ENCODE measurements at places on chromosomes 16 and 17. TPM values are rescaled to one million over a fixed set of nuclear protein-coding genes. Genes with fewer than 3 reads are reported as not detected.

DNA sequence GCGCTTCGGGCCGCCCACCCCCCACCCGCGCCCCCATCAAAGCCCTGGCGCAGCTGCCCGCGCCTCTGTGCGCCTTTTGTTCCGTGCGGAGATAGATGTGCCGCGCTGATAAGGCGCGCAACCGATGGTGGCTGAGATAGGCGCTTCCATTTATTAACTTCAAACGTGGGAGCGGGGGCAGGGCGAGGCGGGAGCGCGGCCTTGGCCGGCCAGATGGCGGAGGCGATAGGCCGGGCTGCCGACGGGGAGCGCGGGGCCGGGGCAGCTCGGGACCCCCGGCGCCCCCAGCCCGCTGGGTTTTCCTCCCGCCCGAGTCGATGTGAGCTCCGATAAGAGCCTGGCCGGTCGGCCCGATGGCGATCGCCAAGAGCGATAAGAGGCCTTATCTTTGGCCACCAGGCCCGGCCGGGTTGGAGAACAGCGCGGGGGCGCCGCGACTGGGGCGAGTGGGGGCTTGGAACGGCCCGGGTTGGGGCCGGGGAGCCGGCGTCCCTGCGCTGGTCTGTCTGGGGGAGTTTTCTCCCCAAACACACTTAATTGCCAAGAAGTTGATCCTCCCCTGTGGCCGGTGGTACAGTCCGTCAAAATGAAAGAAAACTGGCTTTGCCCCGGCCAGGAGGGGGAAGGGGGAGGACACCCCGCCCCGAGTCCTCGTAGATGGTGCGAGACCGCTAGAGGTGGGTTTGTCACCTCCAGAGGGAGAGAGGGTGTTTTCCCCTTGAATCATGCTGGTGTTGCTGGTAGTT, 2.7 kb downstream of the ZFPM1 start:
- DNase-seq, result peak; percentile 43

DNA sequence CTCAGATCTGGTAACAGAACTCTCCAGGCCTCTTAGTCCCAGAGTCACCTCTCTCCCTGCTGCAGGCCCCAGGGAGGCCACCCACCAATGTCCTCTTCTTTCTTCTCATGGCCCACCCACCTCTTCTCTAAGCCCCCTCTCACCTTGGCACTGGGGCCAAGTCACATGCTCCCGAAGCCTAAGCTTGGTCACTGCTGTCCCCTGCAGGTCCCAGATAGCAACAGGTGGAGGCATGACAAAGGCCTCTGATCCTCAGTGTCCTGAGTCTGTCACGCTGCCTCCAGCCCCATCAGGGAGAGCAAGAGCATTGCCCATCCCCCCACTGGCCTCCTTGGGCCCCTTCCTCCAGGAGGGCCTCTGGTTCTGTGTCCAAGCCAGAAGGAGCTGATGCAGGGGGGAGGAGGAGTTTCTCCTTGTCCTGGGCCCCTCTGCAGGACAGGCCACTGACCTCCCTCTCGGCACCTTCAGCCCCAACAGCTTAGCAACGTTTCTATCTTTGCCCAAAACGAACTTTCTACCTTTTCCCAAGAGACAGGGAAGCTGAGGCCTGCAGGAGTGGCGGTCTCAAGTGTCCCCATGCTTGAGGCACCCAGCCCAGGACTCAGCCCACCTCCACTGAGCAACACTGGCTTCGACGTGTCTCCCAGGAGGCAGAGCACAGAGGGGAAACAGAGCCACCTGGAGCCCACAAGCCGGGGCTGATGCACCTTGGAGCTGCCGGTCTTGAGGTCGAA, 8.6 kb downstream of the P2RX1 start:
- DNase-seq, result no peak

GRCh38 chr17:71634376-71634775, 486.4 kb upstream of the SOX9 start:
- DNase-seq, result no peak

GOSR2 gene
- 59.5 TPM for polyA plus RNA-seq

DNA sequence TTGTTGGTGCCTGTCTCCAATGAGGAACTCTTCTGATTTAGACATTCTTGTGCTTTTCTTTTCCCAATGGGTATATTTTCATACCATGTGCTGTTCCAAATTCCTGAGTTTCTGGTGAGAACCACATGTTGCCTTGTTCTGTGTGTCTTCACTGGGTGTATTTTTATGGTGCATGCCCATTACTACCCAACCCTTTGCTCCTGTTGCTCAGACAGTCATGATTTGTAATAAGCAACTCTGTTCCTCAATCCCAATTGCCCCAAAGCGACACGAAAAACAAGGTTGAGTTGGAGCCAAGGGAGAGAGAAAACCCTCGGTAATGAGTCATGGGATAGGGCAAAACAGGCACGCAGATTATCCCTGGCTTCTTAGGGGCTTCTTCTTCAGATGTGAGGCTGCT, 101.8 kb downstream of the ABCA8 start:
- DNase-seq, result no peak

DNA sequence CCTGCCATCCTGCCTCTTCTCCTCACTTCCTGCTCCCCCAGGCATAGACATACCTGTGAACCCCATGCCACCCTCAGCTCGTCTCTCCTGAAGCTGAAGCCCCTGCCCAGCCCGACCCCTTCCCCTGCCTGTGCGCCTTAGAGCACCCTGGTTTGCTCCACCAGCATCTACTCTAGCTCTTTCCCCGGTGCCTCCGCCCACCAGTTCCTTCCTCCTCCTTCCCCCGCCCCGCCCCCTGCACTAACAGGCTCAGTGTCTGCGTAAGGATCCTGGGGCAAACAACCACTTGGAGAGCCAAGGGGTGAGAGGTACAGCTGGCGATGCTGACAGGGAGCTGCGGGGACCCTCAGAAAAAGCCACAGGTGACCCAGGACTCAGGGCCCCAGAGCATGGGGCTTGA, 1.9 kb downstream of the GPR142 start:
- no peak for DNase-seq

All from IMR-90 (cell line).